ENCODE measurements at places on chromosomes 5 and 9.

- DNase-seq = no peak
Measured at GRCh38 chr5:174751154-174752000, 27.0 kb downstream of the MSX2 start.

GRCh38 chr5:171092194-171092593, 216.9 kb upstream of the TLX3 start:
- no peak for DNase-seq

- no peak for DNase-seq
Measured at GRCh38 chr5:55231029-55231918, 2.1 kb downstream of the CCNO start.

- no peak for DNase-seq
Measured at GRCh38 chr5:55406292-55406691, 98.5 kb downstream of the MTREX start.

DNA sequence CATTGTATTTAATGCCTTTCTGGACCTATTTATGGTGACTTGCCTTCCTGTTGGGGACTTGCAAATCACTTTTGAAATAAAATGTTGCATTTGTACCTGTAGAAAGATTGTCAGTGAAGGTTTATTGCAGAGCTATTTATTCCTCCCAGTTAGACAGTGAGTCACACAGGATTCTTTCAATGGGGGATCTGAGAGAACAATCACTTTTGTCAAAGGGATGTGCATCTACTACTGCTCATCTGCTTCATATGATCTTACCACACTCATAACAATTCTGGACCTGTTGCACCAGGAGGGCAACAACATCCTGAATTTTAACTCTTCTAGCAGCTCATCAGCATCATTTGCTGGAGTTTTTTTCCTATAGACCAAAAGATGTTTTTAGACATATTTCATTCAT, 66.8 kb downstream of the FBXL7 start:
- no peak for DNase-seq

DNA sequence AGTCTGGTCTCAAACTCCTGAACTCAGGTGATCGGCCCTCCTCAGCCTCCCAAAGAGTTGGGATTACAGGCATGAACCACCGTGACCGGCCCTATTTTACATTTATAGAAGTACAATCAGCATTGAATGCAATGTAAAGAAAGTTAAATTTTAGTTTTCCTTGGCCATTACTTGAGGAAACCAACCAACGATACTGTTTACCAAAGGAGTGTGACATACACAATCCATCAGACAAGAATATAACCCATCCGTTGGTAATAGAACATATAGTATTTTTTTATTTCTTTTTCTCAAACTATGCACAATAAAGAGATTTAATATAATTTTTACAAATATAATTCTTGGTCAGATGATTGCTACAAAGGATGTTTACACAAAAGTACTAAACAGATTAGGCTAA, 63.1 kb upstream of the MOCS2 start:
- DNase-seq = no peak
